Pons (tissue), 1 donor: ENCODE measurements at places on chromosomes 12 and 14.

DNA sequence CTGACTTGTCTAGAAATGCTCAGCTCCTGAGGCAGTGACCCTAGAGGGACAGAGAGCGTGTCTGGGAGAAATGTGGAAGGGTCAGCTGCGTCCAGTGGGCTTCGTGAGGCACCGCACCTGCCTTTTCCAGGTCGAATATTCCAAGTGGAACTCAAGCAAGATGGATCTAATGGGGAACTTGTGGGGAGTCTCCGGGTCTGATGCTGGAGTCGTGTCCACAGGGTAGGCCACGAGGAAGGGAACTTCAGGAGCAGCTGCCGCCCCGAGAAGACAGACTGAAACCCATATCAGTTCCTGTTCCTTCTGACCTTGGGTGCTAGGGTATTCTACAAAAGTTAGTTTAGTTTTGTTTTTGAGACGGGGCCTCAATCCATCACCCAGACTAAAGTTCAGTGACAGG, 67.5 kb downstream of the TNFAIP2 start:
- DNase-seq, result no peak

DNA sequence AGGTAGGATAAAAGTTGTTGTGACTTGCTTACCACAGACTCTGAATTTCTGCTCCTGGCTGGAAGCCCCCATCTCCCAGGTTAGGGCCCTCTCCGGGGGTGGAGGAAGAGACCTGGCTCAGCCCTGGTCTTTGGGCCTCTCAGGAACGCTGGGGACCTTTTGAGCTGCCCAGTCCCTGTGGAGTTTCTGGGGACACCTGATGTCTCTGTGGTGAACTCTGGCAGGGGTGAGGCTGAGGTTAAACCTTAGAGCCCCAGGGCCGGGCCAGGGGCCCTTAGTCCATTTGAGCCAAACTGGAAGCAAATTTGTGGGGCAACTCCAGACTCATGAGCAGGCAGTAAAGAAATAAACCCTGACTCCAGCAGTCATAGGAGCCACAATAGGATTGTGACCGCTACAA, 112.1 kb downstream of the ADGRD1 start:
- no peak for DNase-seq

DNA sequence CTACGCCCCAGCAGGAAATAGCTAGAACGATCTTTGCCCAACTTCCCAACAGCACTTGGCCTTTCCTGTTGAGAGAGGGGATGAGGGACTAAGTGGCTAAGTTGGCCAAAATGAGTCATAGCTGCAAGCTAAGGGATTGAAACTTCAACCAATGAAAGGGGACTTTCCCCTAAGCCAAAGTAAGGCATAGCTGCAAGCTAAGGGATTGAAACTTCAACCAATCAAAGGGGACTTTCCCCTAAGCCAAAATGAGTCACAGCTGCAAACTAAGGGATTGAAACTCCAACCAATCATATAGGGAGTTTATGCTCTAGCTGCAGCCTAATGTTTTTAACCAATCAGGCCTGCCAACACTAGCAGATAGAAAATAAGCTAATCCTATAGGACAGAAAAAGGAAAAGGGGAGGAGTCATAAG, 100.5 kb upstream of the SSTR1 start:
- DNase-seq, result no peak

- no peak for DNase-seq
Observed at GRCh38 chr12:106378788-106379187, 21.2 kb downstream of the POLR3B start.

- no peak for DNase-seq
Observed at GRCh38 chr12:4909410-4909733, 333 bp upstream of the KCNA1 start.

- DNase-seq, result no peak
Observed at GRCh38 chr12:39378341-39378740, 64.6 kb downstream of the KIF21A start.

DNA sequence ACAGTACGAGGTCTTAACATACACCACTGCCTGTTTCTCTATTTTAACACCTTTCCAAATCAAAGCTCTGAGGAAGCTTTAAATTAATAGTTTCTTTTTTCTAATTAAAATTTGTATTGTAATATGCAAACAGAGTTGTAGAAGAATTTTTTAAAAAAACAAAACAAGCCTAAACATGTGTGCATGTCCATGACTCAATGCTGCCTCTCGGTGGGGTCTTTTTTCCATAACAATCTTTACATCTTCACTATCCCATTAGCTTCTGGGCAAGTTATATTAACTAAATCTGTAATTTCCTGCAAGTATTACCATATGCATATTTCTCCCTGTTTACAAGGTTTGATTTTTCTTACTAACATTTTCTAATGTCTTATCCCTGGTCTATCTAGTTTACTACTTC, 143.9 kb upstream of the NAV3 start:
- no peak for DNase-seq

- DNase-seq, result no peak
Observed at GRCh38 chr12:105225505-105226015, 10.4 kb downstream of the APPL2 start.

- DNase-seq, result no peak
Observed at GRCh38 chr12:12741660-12742059, 24.5 kb downstream of the CDKN1B start.

- DNase-seq, result peak; percentile 17
Observed at GRCh38 chr14:93832665-93833064, 44.4 kb upstream of the PRIMA1 start.

DNA sequence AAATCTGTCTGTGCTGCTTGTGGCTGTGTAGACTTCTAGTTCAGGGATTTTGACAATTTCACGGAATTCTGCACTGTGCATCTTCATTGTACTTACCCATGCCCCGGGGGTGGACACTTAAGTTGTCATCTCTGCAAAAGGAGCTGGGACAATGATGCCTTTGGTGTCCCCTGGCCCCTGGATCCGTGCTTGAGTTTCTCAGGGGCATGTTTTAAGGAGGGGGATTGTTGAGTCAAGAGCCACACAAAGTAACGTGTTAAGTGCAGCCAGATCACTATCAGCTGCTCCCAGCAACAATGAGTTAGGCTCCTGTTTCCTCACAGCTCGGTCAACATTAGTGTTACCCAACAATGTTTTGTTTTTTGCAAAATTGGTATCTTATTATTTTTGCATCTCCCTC, 305.0 kb upstream of the DIO3 start:
- no peak for DNase-seq

DNA sequence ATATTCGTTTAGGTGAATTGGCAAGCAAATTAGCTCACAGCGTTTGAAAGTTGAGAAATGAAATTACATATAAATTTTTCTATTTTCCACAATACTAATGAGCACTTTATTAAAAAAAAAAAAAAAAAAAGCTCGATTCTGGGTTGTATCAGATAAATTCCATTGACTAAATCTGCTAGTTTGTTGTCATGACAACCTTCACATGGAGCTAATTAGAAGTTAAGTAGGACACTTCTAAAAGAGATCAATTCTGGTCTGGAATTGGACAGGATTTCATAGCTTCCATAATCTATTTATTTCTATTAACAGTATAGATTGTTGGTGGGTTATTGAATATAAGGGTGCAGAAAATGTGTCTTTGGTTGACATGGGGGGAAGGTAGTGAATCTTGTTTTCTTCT, 85.5 kb upstream of the NEDD1 start:
- DNase-seq, result no peak

DNA sequence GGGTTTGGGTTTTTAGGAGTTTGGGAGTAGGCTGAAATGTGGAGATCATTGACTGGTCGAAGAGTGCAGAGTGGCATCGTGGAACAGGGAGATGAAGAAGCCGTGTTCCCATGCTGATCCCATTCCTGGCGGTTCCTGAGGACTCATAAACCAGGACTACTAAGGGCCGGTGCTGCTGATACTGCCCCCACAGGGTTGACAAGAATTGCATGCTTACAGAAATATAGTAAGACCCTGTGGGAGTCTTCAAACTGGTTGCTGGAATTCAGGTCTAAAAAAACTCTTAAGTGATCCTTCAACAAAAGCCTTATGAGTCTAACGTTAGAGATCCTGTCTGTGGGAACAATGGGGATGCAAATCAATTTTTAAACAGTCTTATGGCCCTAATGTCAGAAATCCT, 64.0 kb upstream of the ARHGAP5 start:
- DNase-seq, result no peak

GRCh38 chr14:60648249-60648933, 886 bp downstream of the SIX1 start:
- DNase-seq, result no peak

DNA sequence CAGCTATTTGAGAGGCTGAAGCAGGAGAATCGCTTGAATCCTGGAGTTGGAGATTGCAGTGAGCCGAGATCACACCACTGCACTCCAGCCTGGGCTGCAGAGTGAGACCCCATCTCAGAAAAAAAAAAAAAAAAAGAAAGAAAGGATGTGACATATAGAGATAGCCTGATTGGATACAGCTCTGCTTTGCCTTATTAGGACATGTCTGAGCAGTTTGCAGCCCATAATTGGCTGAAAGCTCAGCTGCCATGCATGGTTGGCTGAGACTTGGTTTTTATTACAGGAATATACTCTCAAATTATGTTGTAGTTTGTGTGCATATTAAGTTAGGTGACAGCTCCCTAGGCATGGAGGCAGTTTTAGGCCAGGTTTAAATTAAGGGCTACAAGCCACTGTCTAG, 6.3 kb downstream of the TIGAR start:
- DNase-seq, result no peak
